ENCODE measurements at places on chromosomes 4 and X. TPM values are rescaled to one million over a fixed set of nuclear protein-coding genes. Genes with fewer than 3 reads are reported as not detected.

CHST7 gene
- total RNA-seq = 24.4 TPM

DCAF12L2 gene
- 0.05 TPM for total RNA-seq

RHOXF2B gene
- not detected for total RNA-seq

AREG gene
- total RNA-seq = 48.1 TPM

ADAMTS3 gene
- not detected for total RNA-seq

MND1 gene
- total RNA-seq = 13.3 TPM

CT47A7 gene
- not detected for total RNA-seq

XK gene
- total RNA-seq = 0.31 TPM

APLN gene
- total RNA-seq = 0.59 TPM

RLIM gene
- 18.5 TPM for total RNA-seq

CT47B1 gene
- total RNA-seq = not detected

BEND2 gene
- not detected for total RNA-seq

AMTN gene
- total RNA-seq = not detected

CT83 gene
- not detected for total RNA-seq

TTC29 gene
- not detected for total RNA-seq

SLC26A1 gene
- total RNA-seq = 0.27 TPM

CXCL5 gene
- total RNA-seq = 34.0 TPM

CHM gene
- total RNA-seq = 11.0 TPM

TBX22 gene
- not detected for total RNA-seq

FAM53A gene
- total RNA-seq = 0.95 TPM
